Esophagus muscularis mucosa (tissue), 4 donors: ENCODE measurements at places on chromosomes 3 and 15. TPM values are rescaled to one million over a fixed set of nuclear protein-coding genes. Genes with fewer than 3 reads are reported as not detected.
A peak's percentile ranks its signal among the peaks of the same experiment; 100 is the strongest.

DNA sequence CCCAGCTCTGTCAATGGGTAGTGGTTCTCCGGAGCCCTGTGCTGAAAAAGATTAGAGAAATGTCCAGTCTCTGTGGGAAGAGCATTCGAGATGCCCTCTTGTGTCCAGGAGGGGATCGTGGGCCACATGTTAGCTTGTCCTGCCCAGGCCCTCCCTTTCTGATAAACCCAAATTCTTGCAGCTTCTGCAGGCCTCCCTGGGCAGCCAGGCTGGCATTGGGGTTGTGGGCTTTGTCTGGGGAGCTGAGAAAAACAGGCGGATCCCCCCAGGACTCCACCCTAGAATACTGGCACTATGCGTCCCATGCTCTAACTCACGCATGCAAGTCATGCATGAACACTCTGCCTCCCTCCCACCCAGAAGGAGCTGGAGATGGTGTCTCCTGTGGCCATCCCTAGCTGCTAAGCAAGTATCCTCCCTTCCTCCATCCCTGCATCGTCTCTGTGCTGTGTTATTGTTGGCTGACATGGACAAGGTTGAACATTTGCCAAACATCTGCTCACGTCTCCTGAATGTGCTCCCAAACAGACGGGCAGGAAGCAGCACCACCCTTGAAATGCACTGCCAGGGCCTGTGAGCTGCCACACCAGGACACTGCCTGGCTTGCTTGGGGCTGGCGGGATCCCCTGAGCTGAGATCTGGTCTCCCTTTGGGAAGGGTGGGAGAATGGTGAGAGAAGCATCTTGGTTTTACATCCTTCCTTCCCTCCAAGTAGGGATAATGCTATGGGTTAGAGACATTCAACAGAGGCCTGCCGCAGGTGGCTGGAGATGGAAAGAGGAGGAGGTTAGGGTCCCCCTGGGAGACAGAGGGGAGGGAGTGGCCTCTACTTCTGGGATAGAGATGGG, 26.5 kb downstream of the CFAP161 start:
- peak overlapping the region; percentile 49 for H3K27ac ChIP-seq
- H3K36me3 ChIP-seq = no peaks in the 10 kb centered on the region
- no peak overlapping the region for H3K4me3 ChIP-seq
- H3K27me3 ChIP-seq = no peaks in the 10 kb centered on the region
- no peak for DNase-seq

DNA sequence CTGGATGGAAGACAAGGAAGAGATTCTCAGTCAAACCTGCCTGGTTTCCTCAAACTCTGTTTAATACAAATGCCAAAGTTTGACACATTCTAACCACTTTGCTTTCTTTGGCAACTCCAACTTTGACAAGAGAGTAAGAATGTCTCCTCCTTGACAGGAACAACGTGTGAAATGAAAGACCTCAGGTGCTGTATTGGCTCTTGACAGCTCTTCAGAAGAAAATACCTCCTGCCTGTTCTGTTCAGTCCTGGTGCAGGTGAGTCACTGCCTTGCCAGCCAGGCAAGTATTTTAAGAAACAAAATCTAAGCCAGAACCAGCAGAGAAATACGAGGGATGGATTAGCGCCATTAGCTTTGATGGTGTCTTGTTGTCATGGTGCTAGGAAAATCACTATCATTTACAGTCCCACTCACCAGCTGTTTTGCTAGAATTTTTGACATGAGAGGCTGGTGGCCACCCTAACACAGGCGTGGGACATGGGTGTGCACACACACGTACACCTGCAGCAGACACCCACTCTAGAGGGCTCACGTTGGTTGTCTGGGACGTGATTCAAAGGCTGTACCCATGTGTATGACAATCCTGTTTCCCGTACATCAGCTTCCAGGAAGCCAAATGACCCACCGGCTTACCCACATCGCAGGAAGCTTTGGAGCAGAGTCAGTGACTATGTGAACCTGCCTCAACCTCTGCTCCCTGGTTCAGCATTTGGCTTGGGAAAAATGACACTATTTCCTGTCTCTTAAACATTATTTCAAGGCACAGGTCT, 60.4 kb downstream of the CCNL1 start:
- no peak overlapping the region for H3K4me3 ChIP-seq
- peak overlapping the region; percentile 57 for H3K27ac ChIP-seq
- no peak for DNase-seq
- peaks cover 39% of the 10 kb centered on the region for H3K4me1 ChIP-seq
- H3K36me3 ChIP-seq = no peaks in the 10 kb centered on the region
- no peaks in the 10 kb centered on the region for H3K27me3 ChIP-seq

GRCh38 chr3:56157693-56158362, 310.4 kb downstream of the ERC2 start:
- H3K4me3 ChIP-seq = no peak overlapping the region
- no peaks in the 10 kb centered on the region for H3K27me3 ChIP-seq
- no peak for DNase-seq
- H3K36me3 ChIP-seq = no peaks in the 10 kb centered on the region

Gene GUCA1C
- total RNA-seq = not detected

GRCh38 chr3:46013316-46014094, 13.8 kb downstream of the XCR1 start:
- H3K27ac ChIP-seq = no peak overlapping the region
- H3K4me1 ChIP-seq = no peaks in the 10 kb centered on the region
- H3K27me3 ChIP-seq = no peaks in the 10 kb centered on the region
- H3K36me3 ChIP-seq = no peaks in the 10 kb centered on the region
- no peak for DNase-seq

Gene MED12L
- 0.42 TPM for total RNA-seq

Gene XYLB
- 0.83 TPM for total RNA-seq

GRCh38 chr3:191915712-191916111, 454.7 kb downstream of the PYDC2 start:
- no peak overlapping the region for H3K4me3 ChIP-seq
- no peaks in the 10 kb centered on the region for H3K4me1 ChIP-seq
- no peak for DNase-seq

DNA sequence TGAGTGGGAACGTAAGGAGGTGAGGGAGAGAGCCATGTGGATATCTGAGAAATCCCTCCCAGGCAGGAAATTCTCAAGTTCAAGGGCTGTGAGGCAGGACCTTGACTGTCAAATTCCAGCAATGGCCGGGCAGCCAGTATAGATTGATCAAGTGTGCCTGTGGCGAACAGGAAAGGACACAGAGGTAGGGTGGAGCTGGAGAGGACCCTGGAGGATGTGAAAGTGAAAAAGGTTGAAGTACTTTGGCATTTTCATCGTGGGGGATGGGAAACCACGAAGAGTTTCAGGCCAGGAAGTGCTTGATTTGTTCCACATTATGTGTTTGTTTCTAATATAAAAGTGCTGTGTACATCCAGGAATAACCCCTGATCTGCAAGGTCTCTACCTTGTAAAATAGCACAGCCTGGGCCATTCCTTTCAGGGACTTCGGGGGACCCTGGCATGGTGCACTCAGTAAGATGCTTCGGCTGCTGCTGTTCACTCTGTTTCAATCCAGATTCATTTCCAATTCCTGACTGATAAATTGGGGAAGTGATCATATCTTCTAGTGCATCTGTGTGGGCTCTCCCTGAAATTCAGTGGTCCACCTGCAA, 156.6 kb downstream of the MCTP2 start:
- no peak overlapping the region for H3K27ac ChIP-seq
- H3K4me1 ChIP-seq = no peaks in the 10 kb centered on the region
- no peaks in the 10 kb centered on the region for H3K27me3 ChIP-seq
- H3K4me3 ChIP-seq = no peak overlapping the region

- no peaks in the 10 kb centered on the region for H3K27me3 ChIP-seq
- H3K27ac ChIP-seq = no peak overlapping the region
- H3K4me3 ChIP-seq = no peak overlapping the region
- no peaks in the 10 kb centered on the region for H3K4me1 ChIP-seq
- H3K36me3 ChIP-seq = no peaks in the 10 kb centered on the region
- no peak for DNase-seq
These were observed 17.6 kb downstream of the PAQR5 start for GRCh38 chr15:69316291-69316690.

Gene RAB6B
- 11.7 TPM for total RNA-seq

Gene RGMA
- total RNA-seq = 312 TPM

DNA sequence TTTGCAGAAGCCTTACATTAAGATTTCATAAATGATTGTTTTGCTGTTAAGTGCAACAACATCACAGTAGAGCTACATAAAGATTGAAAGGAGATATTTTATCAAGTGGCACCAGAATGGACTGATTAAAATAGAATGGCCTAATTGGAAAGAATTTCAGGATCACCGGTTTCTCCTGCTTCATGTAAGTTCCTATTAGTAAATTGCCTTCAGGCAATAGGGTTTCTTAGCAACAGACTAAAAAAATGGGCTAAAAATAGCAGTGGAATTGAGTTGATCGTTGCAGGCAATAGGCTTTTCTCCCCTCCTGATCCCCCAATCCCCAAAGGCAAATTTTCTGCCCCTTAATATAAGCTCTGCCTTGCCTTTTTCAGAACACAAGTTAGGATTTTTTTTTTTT, 917 bp downstream of the LNP1 start:
- DNase-seq = no peak
- no peaks in the 10 kb centered on the region for H3K27me3 ChIP-seq
- peak overlapping the region; percentile 97 for H3K27ac ChIP-seq
- H3K4me1 ChIP-seq = peaks cover 52% of the 10 kb centered on the region
- H3K36me3 ChIP-seq = no peaks in the 10 kb centered on the region

Gene SLC9C1
- 0.17 TPM for total RNA-seq
